ENCODE measurements at places on chromosomes 7 and 10.
A peak's percentile ranks its signal among the peaks of the same experiment; 100 is the strongest.

DNA sequence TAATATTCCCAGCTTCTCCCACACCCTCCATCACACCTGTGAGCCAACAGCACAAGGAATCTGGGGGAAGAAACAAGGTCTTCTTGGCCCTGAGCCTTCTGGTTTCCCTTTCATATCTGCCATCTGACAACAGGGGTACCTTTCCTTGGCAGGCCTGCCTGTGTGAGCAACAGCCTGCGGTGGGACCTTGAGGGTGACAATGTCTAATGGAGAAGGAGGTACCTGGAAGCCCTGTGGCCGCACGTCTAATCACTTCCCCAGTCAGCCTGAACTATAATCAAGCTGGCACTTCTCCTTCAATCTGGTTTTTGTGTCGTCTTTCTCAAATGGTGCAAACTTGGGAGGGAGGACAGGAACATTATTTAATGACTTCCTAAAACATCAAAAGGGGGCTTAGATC lies 41.2 kb downstream of the NRCAM start:
- DNase-seq = no peak

- no peak for DNase-seq
Measured at GRCh38 chr7:64541438-64542359, 21.2 kb downstream of the ZNF680 start.

GRCh38 chr7:39539816-39540215 lies 26.4 kb upstream of the YAE1 start:
- no peak for DNase-seq

GRCh38 chr10:12834116-12834665 lies 167.3 kb downstream of the CCDC3 start:
- no peak for DNase-seq

GRCh38 chr7:5435291-5436002 lies 11.8 kb upstream of the TNRC18 start:
- DNase-seq = no peak

DNA sequence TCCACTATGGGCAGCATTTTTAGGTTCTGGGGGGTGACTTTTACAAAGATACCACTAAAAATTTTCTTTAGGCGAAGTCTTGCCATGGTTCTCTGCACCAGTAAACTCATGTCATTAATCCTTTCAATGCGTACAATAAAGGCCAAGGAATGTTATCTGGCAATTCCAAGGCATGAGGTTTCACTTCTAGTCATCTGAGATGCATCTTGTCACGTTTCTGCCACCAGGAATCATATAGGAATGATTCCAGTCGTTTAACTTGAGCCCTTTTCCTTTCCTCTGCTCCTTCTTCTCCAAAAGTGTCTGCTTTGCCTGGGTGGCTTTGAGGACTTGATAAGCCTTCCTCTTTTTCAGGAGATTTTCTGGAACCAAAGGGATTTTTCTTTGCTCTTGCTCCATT lies 56.8 kb downstream of the COBL start:
- no peak for DNase-seq

- DNase-seq = no peak
Measured at GRCh38 chr10:74760086-74760979, 66.1 kb upstream of the KAT6B start.

DNA sequence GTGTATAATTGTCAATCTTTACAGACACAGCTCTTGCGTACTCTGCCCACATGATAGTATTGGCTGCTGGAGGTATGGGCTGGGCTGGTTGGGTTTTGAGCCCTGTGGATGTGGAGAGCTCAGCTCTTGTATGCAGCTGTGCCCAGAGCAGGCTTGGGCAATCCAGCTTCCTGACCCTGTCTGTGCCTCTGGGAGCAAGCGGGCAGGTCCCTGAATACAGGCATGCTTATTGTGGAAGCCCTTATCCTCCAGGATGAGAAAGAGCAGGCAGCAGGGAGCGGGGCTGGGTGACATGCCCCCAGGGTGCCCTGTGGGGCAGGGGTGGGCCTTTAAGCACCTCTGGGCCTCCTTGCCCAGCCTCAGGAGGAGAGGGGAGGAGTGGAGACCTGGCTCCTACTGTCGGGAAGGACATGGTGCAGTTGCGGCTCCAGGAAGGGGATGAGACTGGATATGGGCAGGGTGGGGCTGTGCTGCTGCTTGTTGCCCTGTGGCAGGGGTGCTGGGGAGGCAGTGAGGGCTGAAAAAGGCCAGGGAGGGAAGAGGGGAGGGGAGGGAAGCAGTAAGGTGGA lies 32.7 kb upstream of the SH2D4B start:
- DNase-seq = no peak

DNA sequence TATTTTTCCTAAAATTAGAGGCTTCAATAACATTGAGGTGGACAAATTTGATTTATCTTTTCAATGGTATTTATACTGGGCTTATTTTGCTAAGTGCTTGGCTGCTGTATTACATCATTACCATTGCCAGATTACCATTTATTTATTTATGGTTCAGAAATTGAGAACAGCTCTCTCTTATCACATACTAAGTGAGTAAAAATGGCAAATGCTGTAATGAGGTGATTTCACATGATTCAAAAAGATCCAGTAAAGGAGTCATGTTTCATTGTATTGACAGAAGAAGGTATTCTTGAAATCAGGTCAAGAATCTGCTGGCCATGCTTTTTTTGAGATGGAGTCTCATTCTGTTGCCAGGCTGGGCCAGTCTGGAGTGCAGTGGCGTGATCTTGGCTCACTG lies 322.6 kb downstream of the KIF20B start:
- DNase-seq = no peak

DNA sequence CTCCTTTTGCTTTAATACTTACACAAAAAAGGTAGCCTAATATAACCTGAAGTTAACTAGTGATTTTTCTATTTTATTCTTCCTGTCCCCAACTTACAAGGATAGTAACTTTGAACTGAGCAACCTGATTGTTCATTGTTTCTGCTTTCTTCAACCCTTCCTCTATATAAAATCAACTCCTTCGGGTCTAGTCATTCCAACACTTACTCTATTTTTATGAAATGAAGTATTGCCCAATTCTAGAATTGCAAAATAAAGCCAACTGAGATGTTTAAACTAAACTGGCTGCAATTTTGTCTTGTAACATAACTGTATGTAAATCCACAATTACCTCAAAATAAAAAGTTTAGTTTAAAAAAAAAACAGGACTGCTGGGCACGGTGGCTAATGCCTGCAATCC lies 20.3 kb upstream of the DNA2 start:
- no peak for DNase-seq

GRCh38 chr7:122487131-122487530 lies 182.6 kb upstream of the FEZF1 start:
- DNase-seq = no peak

GRCh38 chr7:55489552-55489951 lies 82.8 kb downstream of the VOPP1 start:
- no peak for DNase-seq

GRCh38 chr7:139659922-139660316 lies 117.9 kb downstream of the HIPK2 start:
- DNase-seq = no peak

DNA sequence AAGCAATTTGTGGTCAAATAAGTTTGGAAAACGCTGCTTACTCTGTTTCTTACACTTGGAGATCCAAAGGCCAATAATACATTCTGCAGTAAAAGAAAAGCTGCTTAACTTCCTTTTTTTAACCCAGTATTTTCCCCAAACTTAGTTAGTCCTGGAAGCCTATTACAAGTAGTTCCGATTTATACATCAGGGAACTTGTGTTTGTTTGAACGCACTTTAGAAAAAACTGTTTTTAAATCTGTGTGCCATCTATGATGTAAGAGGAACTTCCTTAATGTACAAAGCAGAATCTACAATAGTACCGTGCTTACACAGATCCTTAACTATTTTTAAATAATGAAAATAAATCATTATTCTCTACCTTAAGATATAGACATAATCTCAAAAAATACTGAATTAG lies 23.0 kb downstream of the SFR1 start:
- DNase-seq = no peak

DNA sequence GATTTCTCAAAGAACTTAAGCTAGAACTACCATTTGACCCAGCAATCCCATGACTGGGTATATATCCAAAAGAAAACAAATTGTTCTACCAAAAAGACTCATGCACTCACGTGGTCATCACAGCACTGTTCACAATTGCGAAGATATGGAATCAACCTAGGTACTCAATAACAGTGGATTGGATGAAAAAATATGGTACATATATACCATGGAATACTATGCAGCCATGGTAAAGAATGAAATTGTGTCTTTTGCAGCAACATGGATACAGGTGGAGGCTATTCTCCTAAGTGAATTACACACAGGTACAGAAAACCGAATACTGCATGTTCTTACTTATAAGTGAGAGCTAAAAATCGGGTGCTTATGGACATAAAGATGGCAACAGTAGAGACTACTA lies 61.8 kb downstream of the PIK3CG start:
- no peak for DNase-seq

DNA sequence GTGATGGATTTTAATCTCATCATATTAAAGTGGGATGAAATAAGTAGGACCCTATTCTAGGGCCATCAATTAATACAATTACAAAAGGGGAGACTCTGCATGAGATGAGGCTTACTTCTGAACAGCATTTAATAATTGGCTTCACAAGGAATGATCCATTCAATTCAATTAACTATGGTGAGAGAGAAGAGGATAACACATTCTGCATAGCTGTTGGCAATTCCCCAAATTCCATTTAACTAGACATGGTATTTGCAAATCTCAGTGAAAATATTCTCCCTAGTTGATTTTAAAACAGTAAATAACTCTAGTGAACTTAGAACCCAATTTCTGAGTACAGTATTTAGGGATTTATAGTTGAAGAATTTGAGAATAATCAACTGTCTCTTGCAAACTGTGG lies 145.3 kb downstream of the NOC3L start:
- no peak for DNase-seq

DNA sequence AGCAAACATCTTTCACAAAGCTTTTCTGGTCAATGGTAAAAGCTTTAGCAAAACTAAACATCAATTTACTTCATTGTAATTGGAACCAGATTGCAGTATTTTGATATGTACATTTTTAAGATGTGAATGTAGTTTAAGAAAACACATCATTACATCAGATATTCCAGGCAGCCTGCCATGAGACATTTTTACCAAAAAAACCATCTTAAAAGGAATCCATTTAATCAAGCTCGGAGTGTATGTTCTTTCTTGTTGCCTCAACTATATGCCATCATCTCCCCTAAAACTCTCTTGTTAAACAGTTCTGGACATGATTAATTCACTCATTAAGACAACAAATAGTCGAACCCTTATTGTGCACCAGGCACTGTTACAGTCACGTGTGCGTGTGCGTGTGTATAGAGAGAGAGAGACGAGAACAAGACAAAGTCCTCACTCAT lies 97.5 kb downstream of the UBE2H start:
- DNase-seq = no peak

- DNase-seq = no peak
Measured at GRCh38 chr10:32057036-32057372, 779 bp upstream of the KIF5B start.

DNA sequence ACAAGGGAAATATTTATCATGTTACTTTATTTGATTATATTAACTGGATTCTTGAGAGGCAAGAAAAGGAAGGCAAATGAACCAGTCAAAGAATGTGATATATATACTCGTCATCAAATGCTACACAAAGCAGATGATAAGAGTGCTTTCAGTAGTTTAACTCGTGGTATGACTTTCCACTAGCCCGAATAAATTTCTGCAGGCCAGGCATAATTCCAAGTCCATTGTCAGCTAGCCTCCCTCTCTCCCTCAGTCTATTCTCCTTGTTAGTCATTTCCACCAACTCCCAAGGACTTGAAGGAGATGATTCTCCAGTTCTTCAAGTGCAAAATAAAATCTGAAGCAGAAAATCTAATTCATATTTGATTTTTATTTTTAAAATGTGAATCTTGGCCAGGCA lies 190.5 kb downstream of the GLI3 start:
- DNase-seq = no peak

DNA sequence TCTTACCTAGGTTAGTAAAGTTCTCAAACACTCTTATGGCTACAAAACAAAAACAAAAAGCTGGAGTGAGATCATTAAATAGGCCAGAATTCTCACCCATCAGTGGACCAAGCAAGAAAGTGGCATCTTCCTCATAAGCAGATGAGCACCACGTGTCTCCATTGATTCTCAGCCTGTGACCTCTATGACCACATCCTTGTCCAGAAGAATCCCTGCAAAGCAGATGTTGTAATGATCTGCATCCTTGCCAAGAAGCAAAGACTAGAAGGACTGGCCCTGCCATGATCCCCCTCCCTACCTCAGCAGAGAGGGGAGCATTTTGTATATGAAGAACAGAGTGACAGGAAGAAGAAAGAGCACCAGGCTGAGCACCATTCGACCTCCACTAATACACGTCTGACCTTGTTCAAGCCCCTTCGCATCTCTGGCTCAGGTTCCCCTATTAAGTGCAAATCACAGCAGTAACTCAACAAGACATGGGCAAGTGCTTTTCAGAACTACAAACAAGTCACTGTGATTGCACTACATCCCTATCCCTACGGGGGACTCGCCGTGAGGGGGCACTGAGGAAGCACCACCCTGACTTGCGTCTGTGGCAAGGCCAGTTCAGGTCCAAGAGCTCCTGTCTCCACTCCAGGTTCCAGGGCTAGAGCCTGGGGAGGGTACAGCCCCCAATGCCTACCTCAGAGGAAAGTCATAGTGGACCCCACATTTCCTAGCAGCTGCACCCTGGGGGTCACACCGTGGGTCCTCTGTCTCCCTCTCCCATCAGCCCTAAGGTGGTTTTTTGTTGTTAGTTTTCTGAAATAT lies 22.2 kb upstream of the RASSF4 start:
- DNase-seq = no peak

DNA sequence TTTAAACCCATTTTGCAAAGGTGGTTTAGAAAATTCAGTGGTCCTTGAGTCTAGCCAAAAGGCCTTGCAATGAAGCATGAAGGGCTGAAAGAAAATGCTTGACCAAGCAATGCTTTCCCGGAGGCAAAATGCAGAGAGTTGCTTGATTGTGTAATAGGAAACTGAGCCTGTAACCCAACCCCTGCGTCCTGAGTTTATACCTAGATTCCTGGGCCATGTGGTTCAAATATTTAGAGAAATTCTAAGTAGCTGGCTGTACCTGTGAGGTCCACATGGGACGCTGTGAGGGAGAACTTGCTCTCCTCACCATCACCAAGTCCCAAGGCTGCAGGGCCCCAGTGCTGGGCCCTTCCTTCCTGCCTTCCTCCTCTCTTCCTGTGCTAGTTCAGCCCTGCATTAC lies 45.7 kb downstream of the CXCL12 start:
- DNase-seq = no peak

- DNase-seq = peak; percentile 7
Measured at GRCh38 chr10:131790021-131790420, 110.8 kb upstream of the PPP2R2D start.

GRCh38 chr7:28061824-28062196 lies 118.8 kb downstream of the JAZF1 start:
- no peak for DNase-seq

All from T-helper 2 cell treated with Interferon-gamma antibody and Interleukin-4, amounts not matched to agents 5 μg/mL and 100 μg/mL, for 36 hours (primary cell).